ENCODE measurements at places on chromosomes 4 and X.

GRCh38 chrX:102978594-102978993 is 41.5 kb downstream of the RAB40AL start:
- DNase-seq: no peak

DNA sequence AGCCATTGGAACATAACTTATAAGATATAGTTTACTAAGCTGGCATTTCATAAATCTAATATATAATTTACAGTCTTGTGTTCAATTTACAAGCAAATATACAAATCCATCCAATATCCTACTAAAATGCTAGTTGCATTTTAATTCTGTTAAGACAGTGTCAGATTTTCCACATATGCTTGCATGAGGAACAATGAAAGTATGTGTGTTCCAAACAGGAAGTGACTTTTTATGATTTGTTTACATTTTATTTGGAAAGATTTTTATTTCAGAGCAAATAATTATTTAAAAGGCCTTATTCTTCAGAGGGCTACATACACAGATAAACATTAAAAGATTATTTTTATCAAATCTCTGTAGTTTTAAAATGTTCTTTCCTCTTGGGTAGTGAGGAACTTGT is 130.1 kb downstream of the KLHL34 start:
- DNase-seq: no peak

- no peak for DNase-seq
Observed at GRCh38 chr4:7646384-7647061, 211.8 kb upstream of the PSAPL1 start.

- DNase-seq: no peak
Observed at GRCh38 chr4:122851568-122851967, 24.9 kb downstream of the FGF2 start.

DNA sequence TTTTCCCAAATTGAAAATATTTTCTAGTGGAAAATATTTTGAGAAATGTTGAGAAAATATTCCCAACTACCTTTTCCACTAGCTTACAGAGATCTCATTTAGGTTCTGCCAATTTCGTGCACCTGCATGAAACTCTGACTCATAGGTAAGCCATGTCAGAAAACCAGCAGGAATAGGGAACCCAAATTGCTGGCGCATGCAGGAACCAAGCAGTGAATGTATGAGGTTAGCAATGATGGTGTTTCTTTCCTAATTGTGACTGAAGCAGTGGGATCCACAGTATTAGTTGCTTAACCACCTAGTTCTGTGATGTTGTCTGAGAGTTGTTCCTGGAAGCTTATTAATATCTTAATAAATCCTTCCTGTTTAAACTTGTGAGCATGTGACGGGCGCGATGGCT is 381.0 kb upstream of the TRAM1L1 start:
- no peak for DNase-seq

DNA sequence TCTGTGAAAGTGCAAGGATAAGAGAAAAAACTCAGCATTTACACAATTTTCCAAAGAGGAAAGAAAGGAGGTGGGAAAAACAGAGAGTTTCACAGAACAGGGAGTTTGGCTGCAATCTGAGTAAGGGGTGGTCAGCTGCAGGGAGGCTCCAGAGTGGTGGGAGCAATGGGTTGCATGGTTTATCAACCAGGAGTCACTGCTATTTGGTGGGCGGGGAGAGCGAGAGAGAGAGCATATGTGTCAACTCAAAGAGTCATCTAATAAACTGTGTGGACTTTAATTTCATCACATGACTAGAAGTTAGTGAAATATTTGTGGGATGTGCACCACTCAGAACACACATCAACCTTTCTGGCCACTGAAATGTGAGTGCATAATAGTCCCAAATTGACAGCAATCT is 94.6 kb downstream of the FAM13A start:
- no peak for DNase-seq

DNA sequence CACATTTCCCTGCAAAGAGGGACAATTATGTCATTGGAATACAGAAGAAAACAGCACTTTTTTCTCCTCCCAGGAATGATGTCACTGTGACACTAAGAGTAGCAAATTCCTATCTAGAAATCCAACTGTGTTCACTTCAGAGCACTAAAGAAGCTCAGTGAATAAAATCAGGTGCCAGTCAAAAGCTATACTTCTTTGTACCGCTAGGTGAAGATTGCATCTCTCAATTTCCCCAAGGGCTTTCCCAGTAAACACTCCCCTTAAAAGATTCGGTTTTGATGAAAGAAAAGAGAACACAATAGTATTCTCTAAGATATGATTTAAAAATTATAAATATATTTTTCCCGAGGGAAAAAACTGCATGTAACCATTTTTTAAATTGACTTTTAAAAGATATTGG is 104.7 kb upstream of the MID1 start:
- DNase-seq: no peak

GRCh38 chrX:131199091-131199490 is 90.0 kb downstream of the IGSF1 start:
- DNase-seq: no peak

- DNase-seq: no peak
Observed at GRCh38 chr4:48470570-48470969, 12.6 kb upstream of the SLC10A4 start.

DNA sequence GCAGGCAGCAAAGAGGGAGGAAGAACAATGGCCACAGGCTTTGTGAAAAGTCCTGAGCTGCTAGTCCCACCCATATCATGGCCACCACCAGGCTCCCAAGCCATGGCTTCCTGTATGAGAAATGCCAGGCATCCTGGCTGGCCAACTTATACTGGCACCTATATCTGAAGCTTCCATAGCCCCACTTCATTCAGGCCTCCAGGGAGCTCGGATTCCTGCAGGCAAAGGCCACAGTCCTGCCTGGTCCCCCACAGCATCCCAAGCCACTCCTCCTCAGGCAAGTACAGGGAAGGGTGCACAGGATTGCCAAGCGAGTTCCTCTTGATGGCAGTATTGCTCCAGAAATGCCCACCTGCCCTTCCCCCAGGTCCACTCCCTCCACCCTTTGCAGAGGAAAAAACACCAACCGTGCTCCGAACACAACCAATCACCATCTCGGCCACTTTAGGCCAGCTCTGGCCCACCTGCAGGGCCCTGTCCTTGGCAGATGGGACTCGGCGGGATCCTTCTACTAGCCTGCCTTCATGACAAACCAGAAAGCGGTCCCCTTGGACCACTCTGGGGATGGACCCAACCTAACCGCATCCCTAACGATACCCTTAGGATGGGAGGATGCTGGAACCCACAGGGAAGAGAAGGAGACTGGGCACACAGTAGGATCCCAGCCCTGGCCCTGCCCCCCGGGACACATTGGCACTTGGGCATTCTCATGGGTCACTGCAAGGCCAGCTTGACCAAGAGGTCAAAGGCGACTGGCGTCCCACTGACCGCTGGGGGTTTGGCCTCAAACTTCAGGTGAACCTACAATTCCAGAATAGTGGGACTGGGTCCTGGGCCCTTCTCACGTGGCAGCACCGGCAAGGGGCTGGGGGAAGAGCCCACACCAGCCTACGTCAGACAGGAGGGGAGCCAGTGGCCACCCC is 220.4 kb upstream of the AGTR2 start:
- no peak for DNase-seq

DNA sequence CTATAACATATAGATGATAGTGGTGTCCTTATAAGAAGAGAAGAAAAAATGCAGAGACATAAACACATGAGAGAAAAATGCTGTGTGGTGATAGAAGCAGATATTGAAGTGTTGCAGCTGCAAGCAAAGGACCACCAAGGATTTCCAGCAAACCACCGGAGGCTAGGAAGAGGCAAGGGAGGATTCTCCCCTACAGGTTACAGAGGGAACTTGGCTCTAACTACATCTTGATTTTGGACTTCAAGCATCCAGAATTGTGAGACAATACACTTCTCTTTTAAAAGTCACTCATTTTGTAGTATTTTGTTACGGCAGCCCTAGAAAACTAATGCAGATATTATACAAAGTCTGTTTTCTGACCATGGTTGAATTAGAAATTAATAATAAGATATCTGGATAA is 30.4 kb upstream of the CHRDL1 start:
- DNase-seq: no peak
